ENCODE measurements at places on chromosomes 1 and 21.

GRCh38 chr1:18957136-18957521, 653 bp upstream of the IFFO2 start:
- no peak for DNase-seq

DNA sequence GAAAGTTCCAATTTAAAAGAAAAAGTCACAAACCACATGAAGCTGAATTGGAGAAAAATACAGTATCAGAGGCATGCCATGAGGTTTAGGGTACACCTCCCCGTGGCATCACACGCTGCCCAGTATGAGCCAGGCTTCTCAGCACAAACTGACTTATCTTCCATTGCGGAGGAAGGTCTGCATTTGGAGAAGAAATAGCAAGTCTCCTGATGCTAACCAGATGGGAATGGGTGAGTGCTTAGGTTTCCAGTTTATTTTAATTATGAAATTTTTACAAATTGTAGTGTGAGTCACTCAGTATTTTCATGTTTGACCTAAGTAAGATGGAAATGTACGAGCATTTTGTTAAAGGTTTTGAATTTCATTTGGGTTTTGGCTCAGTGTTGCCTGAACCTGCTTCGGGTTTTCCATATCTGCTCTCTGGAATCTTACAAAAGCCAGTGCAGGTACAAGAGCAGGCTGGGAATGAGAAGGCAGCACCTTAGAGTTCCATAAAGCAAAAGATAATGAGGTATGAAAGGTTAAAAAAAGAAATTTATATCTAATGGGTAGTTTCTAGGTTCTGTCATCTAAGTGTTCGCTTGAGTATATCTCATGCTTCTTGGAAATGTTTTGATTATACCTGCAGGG, 213.9 kb downstream of the PATJ start:
- DNase-seq = no peak

DNA sequence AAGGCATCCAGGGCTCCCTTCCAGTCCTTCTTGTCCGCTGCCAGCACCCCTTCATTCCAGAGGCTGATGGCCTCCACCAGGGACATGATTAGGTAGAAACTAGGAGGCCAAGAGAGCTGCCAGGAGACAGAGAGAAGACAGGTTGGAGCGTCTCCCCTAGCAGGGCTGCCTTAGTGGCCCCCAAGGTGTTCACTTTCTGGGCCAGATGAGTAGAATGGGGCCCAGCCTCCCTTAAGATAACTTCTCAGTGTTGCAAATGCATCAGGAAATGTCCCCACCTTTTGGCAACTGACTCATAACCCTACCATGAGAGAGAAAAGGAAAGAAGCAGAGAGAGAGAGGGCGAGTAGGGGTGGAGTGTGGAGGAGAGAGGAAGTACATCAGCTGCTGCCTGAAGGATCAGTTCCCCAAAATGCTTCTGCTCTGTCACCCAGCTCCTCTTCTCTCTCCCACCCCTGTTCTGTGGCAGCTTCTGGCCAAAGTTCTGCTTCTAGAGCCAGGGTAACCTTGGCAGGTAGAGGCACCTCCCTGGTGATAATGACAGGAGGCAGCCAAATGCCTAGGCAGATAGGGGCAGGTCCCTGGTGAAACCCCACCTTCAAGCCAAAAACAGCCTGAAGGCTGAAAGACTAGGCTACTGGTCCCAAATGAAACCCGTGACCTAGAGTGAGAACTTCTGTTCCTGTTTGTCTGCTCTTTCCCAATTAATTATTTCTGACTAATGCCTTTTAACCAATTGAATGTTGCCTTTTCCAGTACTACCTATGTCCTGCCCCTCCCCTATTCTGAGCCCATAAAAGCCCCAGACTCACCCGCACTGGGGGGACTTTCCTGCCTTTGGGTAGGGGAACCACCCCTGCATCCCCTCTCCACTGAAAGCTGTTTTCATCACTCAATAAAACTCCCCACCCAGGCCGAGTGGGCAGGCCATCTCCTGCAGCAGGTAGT, at the start of gene NCF2:
TSS of gene NCF2 (minus strand) at position 216 of the 948 bp plus-strand sequence. CDS start at position 86, 130 bp downstream.
- peak; percentile 69 for DNase-seq

DNA sequence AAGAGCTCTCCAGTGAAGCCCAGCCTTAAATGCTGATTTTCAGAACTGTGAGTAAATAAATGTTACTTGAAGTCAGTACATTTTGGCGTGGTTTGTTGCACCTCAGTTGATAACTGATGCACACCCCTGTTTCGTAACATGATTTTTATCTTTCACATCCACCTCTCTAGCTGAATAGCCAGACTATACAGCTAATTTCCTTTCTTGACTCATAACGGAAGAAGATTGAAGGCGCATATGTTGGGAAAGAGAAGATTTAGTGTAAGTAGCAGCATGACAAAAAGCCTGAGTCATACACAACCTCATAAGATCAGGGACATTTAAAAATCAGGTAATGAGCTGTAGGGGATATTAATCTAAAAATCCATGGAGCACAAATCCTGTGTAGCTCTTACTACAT, 716.2 kb upstream of the ZP4 start:
- DNase-seq = no peak

All from GM18507 (cell line).